ENCODE measurements at places on chromosomes 11 and 22.

- DNase-seq: no peak
These were observed 15.4 kb upstream of the CASTOR1 start for GRCh38 chr22:30304495-30305244.

DNA sequence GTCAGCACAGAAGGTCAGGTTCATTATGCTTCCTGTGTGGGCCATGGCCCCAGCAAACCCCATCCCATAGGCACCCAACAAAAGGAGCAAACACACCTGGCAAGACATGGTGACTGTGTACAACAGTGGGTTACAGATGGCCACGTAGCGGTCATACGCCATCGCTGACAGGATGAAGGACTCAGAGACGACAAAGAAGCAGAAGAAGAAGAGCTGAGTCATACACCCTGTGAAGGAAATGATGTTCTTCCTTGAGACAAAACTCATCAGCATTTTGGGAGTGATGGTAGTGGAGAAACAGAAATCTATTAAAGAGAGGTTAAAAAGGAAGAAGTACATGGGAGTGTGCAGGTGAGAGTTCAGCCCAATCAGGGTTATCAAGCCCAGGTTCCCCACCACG is 309 bp downstream of the OR8B12 start:
- no peak for DNase-seq

DNA sequence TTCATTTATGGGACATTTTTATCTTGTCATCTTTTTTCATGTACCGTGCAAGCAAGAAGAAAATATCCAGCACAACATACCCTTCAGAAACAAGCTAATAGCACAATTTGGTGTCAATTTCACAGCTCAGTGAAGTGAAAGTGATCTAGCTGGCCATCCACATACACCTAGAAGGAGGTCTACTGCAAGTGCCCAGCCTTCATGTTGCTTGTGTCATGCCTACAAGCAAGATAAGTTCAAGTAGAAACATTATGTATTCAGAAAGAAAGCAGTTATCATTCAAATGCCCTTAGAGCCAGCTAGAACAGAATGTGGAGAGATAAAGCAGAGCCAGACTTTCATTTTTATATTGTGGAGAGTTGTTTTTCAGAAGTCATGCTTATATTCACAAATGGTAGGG is 325.7 kb upstream of the PITPNB start:
- no peak for DNase-seq

- no peak for DNase-seq
These were observed 73.4 kb downstream of the MYEOV start for GRCh38 chr11:69367211-69367964.

GRCh38 chr22:27668828-27669797 is 132.4 kb downstream of the MN1 start:
- DNase-seq: peak; percentile 81

DNA sequence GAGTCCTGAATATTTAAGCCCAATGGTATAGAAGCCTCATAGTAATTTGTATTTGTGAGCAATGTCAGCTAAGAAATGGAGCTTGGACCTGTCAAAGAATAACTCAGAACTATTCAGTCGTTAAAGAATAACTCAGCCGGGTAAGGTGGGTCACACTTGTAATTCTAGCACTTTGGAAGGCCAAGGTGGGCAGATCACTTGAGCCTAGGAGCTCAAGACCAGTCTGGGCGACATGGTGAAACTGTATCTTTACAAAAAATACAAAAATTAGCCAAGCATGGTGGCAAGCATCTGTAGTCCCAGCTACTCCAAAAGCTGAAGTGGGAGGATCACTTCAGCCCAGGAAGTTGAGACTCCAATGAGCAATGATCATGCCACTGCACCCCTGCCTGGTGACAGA is 1526.5 kb downstream of the LRRC4C start:
- DNase-seq: no peak

DNA sequence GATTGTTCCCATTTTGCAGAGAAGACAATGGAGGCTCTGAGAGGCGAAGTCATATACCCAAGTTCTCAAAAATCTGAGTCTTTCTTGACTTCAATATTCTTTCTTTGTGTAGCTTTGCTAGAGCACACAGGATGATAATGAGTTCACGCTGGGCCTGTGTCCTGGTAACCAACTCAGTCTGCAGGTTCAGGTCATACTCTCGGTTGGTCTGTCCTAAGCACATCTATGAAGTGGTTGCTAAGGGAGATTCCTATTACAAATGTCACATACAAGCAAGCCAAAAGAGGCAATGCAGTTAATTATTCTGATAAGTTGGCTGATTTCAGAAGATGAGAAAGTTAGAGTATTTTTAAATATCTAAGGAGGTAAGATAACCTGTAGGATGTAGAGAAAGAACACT is 481.0 kb downstream of the SOX6 start:
- DNase-seq: no peak

GRCh38 chr11:28466506-28466905 is 358.3 kb downstream of the METTL15 start:
- DNase-seq: no peak

DNA sequence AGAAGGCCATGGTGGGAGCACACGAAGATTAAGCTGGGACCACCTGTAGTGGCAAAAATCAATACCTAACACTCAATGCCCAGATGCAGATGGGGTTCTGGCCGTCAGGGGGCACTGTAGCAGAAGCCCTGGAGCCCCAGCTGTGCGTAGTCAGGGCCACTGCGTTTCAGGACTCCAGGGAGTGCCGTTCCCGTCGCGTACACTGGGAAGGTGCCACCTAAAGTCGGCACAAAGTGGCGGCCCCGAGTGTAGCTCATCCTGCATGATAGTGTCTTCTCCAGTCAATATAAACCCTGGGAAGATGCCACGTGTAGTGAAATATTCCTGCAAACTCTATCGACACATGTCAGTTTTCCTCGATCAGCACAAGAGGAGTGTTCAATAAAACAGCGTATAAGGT is 123.8 kb upstream of the NTM start:
- DNase-seq: no peak

DNA sequence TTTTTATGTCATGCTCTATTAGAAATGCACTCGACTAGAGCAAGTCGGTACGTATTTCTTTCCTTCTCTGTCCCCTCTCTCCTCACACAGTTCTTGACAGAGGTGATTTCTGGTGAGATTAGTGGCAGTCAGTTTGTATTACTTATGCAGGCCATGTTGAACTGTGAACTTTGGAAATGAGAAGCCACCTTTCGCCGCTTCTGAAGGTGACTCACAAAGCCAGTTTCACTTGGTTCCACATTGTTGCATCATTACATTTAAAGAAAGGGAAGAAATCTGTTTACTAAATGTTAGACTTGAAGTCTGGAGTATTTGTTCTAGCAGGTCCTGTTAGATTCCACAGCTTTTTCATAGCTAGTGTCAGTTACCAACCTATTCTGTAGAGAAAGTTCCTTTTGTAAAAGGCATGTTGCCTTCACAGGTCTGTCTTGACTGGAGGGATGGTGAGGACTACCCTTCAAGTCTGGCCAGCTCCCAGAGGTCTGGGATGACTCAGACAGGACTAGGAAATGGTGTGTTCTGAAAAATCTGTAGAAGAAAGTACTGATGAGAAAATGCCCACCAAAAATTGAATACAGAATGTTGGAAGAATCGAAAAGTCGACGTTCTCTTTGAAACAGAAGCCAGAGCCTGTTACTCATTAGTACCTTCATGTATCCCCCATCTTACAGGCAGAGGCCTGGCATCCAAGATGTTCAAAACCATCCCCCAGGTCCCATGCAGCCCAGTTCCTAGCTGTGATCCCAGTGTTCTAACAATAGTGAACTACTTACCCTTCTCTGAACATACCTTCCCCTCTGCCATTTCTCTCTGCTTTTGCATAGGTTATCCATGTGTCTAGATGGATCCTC is 181.4 kb downstream of the DBX1 start:
- DNase-seq: no peak

GRCh38 chr22:50485221-50486131 is 1.2 kb upstream of the MIOX start:
- DNase-seq: no peak

- DNase-seq: no peak
These were observed 9.8 kb downstream of the PDHX start for GRCh38 chr11:34926101-34926830.

DNA sequence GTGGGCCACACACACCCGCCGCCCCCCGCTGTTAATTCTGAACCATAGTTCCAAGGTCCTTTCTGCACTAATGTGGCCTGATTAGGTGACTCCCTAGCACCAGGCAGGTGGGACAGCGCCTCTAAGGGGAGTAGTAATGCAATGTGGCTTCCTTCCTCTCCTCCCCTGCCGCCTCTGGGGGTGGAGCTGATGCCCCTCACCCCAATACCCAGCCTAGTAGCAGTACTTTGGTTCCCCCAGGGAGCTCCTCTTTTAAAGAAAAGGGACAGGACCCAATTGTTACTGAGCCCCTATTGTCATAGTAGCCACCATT is 14.4 kb downstream of the RTN4RL2 start:
- DNase-seq: no peak

DNA sequence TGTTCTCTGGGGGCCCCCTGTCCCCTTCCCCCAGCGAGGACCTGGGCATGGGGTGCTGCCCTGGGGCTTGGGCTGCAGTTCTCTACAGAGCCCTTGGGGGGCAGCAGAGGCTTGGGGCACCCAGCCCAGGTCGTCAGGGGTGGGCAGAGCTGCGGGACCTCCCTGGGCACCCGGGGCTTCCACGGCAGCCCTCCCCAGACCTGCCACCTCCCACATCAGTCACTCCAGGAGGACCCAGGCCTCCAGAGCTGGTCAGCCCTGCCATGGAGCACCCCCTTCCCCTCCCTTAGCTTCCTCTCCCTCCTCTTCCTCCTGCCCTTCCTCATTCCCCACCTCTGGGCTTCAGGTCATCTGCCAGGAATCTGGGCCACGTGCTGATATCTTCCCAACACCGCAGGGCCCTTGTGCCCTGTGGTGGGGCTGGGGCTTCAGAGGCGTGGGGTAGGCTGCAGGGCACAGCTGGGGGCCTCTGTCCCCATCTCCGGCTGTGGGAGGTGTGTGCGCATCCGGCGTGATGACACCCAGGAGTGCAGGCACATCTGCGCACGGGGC is 5.8 kb downstream of the TSPAN4 start:
- DNase-seq: no peak

GRCh38 chr11:64827451-64827839 is 17.0 kb downstream of the CDC42BPG start:
- DNase-seq: no peak

- no peak for DNase-seq
These were observed 235.6 kb upstream of the ZC3H12C start for GRCh38 chr11:109857637-109858036.

DNA sequence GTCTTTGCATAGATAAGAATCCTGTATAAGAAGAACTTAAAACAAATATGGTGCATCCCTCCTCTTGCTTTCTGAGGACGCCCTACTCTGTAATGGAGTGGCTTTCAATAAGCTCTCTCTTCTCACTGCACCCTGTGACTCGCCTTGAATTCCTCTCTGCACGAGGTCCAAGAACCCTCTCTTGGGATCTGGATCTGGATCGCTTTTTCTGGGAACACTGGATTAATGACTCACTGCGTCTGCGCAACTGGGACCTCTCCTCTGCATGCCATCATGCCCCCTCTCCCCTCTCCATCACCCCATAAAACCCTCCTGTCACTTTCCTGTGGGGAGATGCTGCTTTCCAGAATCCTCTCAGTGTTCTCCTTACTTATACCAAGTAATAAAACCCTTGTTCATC is 15.1 kb upstream of the CABP2 start:
- no peak for DNase-seq

DNA sequence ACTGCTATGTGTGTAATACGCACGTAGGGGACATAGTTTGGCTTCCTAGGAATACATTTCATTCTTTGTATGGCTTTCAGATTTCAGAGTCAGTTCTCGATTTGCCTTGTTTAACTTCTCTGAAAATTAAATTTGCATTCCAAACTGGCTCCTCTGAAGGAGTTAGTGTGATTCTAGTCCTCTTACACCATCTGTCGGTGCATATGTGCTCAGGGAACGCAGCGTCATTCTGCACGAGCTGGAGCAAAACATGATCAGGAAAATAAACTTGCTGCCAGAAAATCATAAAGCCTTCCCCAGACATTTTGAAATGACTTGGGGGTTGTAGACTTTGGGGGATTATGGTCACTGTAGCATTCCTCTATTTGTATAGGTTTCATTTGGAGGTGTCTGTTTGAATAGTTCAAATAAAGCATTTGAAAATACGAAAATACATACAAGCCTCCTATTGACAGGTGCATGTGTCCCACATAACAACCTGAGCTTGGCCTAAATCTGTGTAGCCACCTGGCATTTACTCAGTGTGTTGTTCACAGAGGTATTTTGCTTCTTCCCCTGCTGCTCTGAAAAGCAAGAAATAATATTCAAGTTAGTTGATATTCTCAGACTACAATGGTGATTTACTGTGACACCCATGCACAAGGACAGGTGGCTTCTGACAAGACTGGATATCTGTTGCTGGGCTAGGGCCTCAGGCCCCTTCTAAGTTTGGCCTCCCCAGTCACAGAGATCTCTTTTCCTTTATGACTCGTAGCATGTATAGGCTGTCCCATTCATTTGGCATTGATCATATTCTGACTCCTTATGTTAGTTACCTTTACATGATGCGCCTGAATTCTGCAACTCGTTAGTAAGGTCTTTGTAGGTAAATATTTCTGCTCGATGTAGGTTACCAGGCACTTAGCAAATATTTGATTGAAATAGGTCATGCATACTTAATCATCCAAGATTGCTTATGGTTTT is 81.6 kb upstream of the SORL1-AS1 start:
- DNase-seq: no peak

GRCh38 chr11:111538407-111539114 is 2.0 kb upstream of the LAYN start:
- no peak for DNase-seq

DNA sequence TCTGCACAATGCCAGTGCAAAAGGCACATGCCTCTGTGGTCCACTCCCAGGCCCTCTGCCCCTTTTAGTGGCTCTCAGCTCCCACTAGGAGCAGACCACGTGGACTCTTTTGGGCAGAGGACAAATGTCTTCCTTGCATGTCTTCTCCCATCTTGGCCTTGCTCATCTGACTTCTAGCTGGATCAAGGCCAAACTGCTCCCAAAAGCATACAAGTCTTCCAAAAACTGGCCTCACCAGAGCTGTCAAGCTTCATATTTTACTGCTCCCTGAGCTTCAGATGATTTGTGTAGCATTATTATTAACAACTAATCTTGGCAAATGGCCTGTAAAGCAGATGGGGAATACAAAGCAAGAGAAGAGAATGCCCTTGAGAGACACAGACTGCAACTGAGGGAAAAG is 6.9 kb downstream of the SMPD1 start:
- DNase-seq: no peak

DNA sequence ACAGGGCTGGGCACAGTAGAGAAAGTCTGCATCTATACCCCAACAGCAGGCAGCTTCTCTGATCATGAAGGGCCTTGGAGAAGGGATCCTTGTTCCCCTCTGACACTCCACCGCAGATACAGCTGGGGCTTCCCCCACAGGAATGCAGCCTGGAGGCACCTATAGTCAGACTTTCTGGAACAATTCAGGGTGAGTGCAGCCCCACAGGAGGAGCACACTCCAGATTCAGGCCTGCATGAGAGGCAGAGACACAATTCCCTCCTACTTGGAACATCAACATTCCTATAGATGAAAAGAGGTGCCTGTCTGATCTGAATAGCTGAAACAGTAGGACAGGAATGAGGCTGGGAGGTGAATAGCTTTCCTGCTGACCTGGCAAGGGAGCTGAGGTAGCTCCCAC is 1298.0 kb upstream of the CNTN5 start:
- DNase-seq: no peak
